ENCODE measurements at places on chromosomes 11 and 22.

DNA sequence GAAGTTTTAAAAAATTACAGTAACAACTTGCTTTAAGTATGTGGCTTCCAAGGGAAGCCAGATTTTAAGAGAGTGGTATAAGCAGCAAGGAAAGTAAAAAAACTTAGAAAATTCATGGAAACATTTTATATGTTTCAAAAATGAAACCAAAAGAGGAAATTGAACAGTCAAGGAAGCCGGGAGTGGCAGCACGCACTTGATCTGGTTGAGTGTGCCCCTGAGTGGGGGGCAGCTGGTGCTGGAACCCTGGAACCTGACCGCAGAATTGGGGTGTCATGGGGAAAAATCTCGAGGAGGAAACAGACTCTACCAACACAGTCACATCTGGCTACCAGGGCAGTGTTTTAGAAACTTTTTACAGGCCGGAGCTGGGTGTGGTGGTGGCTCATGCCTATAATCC is 14.0 kb downstream of the MICALL1 start:
- no peak for DNase-seq

GRCh38 chr11:35011389-35011788 is 95.0 kb downstream of the PDHX start:
- DNase-seq = no peak

DNA sequence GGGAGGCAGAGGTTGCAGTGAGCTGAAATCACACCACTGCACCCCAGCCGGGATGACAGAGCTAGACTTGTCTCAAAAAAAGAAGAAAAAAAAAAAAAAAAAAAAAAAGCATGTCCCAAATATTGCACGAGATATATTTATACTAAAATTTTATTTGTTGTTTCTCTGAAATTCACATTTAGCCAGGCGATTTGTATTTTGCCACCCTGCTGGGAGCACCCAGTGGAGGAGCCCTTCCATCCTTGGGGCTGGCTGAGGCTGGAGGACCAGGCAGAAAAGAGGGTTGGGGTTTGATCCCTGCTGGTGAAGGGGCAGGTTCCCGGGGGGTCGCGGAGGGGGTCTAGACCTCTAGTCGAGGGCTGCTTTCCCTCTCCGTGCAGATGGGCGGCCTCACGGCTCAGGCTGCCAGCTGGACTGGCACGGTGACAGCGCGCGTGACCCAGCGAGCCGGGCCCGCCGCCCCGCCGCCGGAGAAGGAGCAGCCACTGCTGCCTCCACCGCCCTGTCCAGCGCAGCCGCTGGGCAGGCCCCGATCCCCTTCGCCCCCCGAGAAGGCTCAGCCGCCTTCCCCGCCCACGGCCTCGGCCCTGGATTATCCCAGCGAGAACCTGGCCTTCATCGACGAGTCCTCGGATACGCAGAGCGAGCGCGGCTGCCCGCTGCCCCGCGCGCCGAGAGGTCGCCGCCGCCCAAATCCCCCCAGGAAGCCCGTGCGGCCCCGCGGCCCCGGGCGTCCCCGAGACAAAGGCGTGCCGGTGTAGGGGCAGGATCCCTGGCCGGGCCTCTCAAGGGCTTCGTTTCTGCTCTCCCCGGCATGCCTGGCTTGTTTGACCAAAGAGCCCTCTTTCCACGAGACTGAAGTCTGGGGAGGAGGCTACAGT is 952 bp upstream of the CATSPERZ start:
- DNase-seq = no peak

GRCh38 chr11:32266601-32267000 is 168.7 kb downstream of the WT1 start:
- DNase-seq = no peak

DNA sequence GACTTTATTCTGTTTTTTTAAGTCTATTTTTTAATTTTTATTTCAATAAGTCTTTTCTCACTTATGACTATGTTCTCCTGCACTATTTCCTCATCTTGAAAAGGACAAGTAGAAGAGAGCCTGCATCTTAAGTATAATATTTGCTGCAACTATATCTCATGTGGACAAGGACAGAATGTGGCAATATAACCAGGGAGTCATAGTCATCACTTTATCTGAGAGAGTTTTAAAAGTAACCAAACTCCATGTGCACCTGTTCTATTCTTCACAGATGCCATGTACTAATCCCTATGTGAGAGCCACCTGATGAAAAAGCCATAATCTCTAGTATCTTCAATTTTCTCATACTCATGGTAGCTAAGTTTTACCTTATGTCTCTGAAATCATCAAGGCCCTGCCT is 104.2 kb upstream of the SOX6 start:
- no peak for DNase-seq

DNA sequence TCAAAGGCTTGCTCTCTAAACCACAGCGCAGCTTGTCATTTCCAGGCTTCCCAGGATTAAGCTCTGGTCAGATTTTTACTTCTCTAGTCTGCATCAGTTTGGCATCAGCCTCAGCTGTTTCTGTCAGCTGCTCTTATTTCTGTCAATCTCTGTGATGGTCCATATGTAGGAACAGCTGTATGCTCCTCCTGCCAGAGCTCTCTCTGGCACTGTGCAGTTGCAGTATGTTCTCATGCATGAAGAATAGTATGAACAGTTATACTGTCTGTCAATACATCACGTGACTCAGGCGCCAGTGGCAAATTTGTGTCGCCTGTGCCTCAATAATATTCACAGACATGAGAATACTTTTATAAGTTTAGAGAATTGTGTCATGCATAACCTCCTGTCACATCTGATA is 6.7 kb downstream of the OR6M1 start:
- no peak for DNase-seq

Data from stimulated activated CD8-positive, alpha-beta memory T cell treated with anti-CD3 and anti-CD28 coated beads, Interleukin-2, amount 100 ng/mL, for 48 hours (primary cell).